ENCODE measurements at places on chromosomes 16 and 17.

DNA sequence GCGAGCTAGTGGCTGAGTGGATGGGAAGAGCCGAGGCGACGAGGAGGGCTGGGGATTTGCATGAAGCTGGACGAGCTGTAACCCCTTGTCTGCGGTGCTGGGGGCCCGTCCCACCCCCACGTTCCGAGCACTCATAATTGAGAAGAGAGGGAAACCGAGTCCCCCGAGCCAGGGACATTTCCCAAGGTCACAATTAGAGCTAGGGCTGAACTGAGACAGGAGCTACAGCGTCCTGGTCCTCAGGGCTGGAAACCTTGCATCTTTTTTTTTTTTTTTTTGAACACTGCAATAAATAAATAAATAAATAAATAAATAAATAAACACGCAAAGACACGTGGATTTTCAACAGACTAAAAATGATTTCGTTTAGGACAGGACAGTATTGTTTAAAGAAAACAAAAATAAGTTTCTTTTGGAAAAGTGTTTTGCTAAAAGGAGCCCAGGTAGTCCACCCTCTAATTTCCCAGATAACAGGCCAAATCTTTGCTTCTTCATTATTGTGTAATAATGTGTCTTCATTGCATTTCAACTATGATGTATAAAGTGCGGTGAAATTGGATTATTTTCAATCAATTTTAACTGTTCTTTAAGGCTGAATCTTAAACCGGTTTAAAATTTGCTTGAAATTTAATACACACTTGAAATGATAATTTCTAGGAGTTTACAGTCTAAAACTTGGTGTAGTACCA, 992 bp downstream of the GDPD1 start:
- no peak for DNase-seq

DNA sequence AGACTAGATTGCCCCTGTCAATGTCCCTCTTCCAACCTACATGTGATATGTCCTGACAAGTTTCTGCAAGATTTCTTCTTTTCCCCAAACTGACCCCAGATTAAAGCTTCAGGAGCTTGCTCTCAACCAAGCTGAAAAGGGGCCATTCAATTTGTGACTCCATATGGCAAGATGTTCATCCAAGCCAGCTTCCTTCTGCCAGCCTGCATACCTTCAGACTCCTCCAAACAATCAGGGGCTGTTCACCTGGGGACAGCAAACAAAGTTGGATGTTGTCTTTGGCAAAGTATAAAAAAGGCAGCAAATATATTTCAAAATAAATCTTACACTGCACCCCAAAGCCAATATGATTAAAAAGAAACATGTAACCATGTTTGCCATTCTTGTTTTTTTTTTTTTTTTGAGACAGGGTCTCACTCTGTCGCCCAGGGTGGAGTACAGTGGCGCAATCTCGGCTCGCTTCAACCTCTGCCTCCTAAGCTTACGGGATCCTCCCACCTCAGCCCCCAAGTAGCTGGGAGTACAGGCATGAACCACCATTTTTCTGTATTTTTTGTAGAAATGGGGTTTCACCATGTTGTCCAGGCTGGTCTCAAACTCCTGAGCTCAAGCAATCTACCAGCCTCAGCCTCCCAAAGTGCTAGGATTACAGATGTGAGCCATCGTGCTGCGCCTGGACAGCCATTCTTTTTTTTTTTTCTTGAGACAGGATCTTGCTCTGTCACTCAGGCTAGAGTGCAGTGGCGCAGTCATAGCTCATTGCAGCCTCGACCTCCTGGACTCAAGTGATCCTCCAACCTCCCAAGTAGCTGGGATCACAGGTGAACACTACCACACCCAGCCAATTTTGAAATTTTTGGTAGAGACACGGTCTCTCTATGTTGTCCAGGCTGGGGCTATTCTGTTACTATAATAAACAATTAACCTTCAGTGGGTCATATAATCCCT, 50.0 kb upstream of the AKAP1 start:
- no peak for DNase-seq

- DNase-seq: no peak
These were observed 14.5 kb downstream of the SPIRE2 start for GRCh38 chr16:89842471-89843408.

GRCh38 chr17:42342242-42343008, 45.8 kb downstream of the STAT3 start:
- DNase-seq: peak; percentile 41

DNA sequence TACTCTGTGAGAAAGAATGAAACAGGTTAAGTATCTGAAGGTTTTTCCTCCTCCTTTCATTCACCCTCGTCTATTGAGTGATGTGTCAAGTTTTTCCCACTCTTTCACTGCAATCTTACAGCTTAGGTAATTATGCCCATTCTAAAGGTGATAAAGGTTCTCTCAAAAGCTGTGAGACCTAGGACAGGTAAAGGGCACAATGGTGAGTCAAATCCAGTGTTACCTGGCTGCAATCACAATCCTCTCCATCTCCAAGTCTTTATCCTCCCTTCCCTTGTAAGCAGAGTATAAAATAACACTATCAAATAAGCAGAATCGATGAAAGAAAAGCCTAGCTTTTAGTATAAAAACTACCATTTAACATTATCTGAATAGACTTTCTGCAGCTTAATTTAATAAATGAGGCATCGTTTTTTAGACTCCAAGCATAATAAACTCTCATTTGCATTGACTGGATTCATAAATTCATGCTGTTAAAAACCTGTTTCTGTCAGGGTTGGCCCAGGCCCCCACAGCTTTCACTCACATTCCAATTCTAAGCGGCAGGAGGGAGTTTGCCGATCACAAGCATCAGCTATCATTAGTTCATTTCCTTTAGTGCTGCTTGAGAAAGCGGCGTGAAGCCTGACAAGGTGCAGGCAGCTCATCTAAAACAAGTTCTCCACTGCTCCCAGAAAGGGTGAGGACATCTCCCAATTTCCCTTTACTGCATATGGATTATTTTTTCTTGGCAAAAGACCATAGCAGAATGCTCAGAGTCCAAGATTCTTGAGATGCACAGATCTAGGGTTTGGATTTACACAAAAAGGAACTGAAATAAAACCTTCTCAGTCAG, 67.8 kb downstream of the CDH8 start:
- no peak for DNase-seq

GRCh38 chr17:48544349-48545021, 424 bp downstream of the HOXB2 start:
- peak; percentile 59 for DNase-seq

All from activated CD4-positive, alpha-beta T cell treated with anti-CD3 and anti-CD28 coated beads, Interleukin-2, amount 50 U/mL, for 48 hours (primary cell).